ENCODE measurements at places on chromosomes 6 and 20.

DNA sequence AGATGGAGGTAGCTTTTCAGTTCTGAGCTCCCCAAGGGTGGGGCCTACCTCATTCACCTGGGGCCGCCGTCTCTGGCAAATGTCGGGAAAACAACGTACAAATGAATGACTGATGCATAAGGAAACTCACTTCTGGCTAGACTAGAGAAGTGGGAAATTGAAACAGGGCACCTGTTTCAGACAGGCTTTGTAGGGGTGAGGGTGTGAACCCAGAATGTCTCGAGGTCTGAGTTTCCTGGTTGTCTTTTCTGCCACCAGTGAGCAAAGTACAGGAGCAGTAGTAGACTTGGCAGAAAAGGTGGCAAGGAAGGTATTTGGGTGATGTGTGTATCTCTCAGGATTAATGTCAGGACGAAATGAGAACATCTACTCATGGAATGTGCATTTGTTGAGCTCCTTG, 308.5 kb downstream of the CLIC5 start:
- no peak for DNase-seq

GRCh38 chr6:70651326-70651905, 16.3 kb upstream of the SMAP1 start:
- DNase-seq = no peak

- DNase-seq = no peak
Measured at GRCh38 chr20:576156-576555, 32.6 kb upstream of the CSNK2A1 start.

GRCh38 chr6:116287689-116288282, 8.1 kb upstream of the TSPYL1 start:
- DNase-seq = no peak

GRCh38 chr20:58826271-58826670, 24.4 kb downstream of the GNAS-AS1 start:
- DNase-seq = no peak

- no peak for DNase-seq
Measured at GRCh38 chr20:40641809-40642208, 47.2 kb downstream of the MAFB start.

GRCh38 chr6:41872147-41872546, 23.0 kb downstream of the USP49 start:
- no peak for DNase-seq

DNA sequence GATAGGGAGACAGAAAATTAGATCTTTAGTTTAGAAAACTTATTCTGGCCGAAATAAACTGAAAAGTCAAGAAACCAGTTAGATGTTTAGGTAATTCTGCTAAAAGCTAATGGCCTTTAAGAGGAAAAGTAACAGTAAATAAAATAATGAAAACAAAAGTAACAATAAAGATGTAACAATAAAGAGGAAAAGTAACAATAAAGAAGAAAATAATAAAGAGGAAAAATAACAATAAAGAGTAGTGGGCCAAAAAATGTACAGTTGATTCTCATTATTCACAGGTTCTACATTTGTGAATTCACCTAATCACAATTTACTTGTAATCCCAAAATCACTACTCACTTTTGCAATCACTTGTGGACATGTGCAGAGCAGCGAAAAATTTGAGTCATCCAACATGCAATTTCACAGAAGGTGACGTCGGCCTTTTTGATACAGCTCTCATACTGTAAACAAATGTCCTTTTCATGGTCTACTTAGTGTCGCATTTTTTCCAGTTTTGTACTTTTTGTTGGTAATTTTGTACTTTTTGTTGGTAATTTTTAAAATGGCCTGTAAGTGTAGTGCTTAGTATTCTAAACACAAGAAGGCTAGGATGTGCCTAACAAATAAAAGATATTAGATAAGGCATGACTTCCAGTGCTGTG, 24.0 kb downstream of the HBS1L start:
- DNase-seq = no peak

- no peak for DNase-seq
Measured at GRCh38 chr6:36455486-36456027, 12.8 kb downstream of the KCTD20 start.

GRCh38 chr6:97591955-97592354, 308.9 kb upstream of the MMS22L start:
- no peak for DNase-seq

DNA sequence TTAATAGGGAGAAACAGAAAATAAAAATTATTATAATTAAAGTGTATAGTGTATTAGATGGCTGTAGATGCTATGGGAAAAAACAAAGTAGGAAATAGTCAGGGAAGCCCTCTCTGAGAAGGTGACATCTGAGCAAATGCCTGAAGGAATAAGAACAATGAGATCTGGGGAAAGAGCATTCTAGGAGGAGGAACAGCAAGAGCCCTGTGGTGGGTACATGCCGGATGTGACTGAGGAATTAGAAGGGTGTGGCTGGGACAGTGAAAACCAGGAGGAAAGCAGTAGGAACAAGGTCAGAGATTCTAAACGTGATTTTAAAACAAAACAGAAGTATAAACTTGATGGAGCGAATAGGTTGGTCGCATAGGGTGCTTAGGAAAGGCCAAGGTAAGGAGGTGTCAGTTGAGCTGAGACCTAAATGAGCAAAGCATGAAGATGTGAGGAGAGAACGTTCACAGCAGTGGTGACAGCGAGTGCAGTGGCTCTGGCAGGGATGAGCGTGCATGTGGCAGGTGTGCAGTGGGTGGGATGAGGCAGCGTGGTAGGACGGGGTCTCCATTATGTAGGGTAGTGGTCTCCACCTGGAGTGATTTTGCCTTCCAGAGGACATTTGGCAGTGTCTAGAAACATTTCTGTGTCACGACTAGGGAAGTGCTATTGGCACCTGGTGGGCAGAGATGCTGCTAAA, 97.1 kb upstream of the MRPS10 start:
- no peak for DNase-seq

GRCh38 chr6:136244061-136244616, 6.0 kb downstream of the MTFR2 start:
- DNase-seq = no peak

DNA sequence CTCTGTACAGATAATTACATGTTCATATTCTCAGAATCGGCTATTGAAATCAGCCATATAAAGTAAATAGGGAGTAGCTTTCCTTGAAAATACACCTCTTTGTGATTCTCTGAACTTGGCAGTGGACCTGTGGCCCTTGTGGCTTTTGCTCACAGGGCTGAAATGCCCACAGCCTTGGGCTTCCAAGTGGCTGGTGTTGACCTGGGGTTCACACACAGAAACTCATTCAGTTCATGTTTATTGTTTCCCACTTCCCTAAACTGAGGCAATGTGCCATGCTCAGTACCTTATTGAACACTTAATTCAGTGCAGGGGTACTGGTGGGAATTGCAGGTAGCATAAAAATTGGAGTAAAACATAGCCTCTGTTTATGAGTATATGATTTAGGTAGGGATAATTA, 19.1 kb upstream of the TULP4 start:
- DNase-seq = no peak

DNA sequence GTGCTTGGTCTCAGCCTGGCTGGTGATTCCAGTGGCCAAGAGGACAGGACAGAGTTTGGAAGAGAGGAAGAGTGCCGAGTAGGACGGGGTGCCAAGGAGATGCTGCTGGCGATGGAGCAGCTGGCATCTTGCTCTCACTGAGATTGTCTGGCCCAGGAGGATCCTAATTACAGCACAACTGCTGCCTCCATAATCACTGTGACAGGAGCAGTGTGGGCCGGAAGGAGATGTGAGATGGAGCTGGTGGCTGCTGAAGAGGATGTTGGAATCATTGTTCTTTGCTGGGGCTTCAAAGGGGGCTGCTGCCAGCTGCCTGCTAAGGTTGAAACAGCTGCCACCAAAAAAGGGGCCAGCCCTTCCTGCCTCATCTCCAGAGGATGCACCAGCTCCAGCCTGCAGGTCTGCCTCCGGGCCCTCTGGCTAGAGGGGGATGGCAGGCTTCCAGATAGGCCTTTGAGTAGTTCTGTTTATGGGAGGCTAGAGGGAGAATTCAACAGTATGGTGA, 214.4 kb downstream of the RNF144B start:
- no peak for DNase-seq

- DNase-seq = no peak
Measured at GRCh38 chr6:40654828-40655227, 67.7 kb upstream of the LRFN2 start.

- DNase-seq = no peak
Measured at GRCh38 chr6:74879976-74880375, 325.9 kb downstream of the COL12A1 start.

DNA sequence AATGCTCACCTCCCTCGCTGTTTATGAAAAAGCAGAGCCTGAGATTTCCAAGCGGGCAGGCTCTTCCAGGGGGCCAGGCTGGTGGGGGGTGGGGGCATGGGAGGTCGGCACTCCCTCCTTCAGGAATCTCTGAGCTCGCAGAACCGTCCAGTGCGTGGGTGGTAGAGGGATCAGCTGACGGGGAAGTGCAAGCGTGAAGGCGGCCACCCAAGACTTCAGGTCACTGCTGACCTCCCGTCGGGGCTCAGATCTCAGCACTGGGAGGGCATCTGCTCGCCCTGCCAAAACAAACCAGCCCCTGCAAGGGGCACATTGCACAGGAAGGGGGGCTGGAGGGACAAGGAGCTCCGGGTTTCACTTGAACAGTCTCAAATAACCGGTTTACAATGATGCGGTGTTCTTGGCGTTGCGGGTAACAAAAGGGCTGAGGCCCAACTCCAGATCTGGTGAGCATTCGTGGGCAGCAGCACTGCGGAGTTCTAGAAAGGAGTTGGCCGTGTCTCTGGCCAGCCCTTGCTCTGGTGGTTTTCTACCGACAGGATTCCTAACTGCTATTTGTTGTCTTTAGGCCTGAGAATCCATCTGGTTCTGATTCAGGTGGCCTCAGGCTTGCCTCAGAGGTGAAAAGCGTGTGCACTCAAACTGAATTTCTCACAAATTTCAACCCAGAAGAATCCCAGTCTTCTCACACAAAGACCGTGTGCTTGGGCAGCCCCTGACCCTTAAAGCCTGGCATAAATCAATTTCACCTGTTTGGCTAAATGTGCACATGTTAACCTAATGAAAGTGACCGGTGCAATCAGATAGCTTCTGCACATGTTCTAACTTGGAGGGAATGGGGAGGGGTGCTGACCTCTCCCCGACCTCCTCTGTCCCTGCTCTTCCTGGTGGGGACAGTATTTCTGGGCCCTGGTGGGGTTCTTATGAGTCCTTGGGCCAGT, 191.6 kb downstream of the MYLK4 start:
- no peak for DNase-seq

GRCh38 chr20:1186367-1186991, 1.7 kb upstream of the TMEM74B start:
- no peak for DNase-seq

- DNase-seq = no peak
Measured at GRCh38 chr6:43976706-43977403, 150.4 kb downstream of the MRPL14 start.

GRCh38 chr6:4522453-4522852, 253.8 kb upstream of the CDYL start:
- no peak for DNase-seq

- no peak for DNase-seq
Measured at GRCh38 chr6:40075056-40075590, 140.9 kb upstream of the MOCS1 start.

GRCh38 chr6:166928644-166929541, 27.5 kb downstream of the RNASET2 start:
- no peak for DNase-seq

All from activated naive CD4-positive, alpha-beta T cell (primary cell).